ENCODE measurements at places on chromosomes 5 and 9. TPM values are rescaled to one million over a fixed set of nuclear protein-coding genes. Genes with fewer than 3 reads are reported as not detected.

Gene GABRA6
- not detected for total RNA-seq

- no peaks in the 10 kb centered on the region for H3K4me1 ChIP-seq
- DNase-seq, result no peak
- no peak overlapping the region for H3K4me3 ChIP-seq
- H3K36me3 ChIP-seq, result no peaks in the 10 kb centered on the region
Observed at GRCh38 chr9:8705861-8706260, 906.3 kb upstream of the DMAC1 start.

Gene TYRP1
- not detected for total RNA-seq

- no peak for DNase-seq
- no peaks in the 10 kb centered on the region for H3K4me1 ChIP-seq
- no peak overlapping the region for H3K4me3 ChIP-seq
Observed at GRCh38 chr5:106876665-106877194, 794.0 kb downstream of the EFNA5 start.

- H3K27me3 ChIP-seq, result no peaks in the 10 kb centered on the region
- no peak for DNase-seq
- H3K4me3 ChIP-seq, result no peak overlapping the region
- H3K27ac ChIP-seq, result no peak overlapping the region
- no peaks in the 10 kb centered on the region for H3K36me3 ChIP-seq
- no peaks in the 10 kb centered on the region for H3K4me1 ChIP-seq
Observed at GRCh38 chr5:82257729-82258128, 20.4 kb downstream of the RPS23 start.

Gene CAMK4
- total RNA-seq, result 82.7 TPM

Data from activated CD8-positive, alpha-beta T cell treated with anti-CD3 and anti-CD28 coated beads, Interleukin-2, amount 10 ng/mL, durations not matched to agents 7 days and 5 days (primary cell).